ENCODE measurements at places on chromosomes 6 and 20.

- no peak overlapping the region for H3K4me3 ChIP-seq
- H3K27ac ChIP-seq, result no peak overlapping the region
- no peak for DNase-seq
- peaks cover 5% of the 10 kb centered on the region for H3K36me3 ChIP-seq
- H3K27me3 ChIP-seq, result peaks cover 12% of the 10 kb centered on the region
- H3K4me1 ChIP-seq, result no peaks in the 10 kb centered on the region
These were observed 45.8 kb upstream of the NNAT start for GRCh38 chr20:37475252-37475651.

GRCh38 chr6:63897952-63898351 lies 262.4 kb downstream of the PHF3 start:
- H3K4me3 ChIP-seq, result no peak overlapping the region
- H3K27ac ChIP-seq, result no peak overlapping the region
- H3K4me1 ChIP-seq, result no peaks in the 10 kb centered on the region
- DNase-seq, result no peak
- H3K27me3 ChIP-seq, result no peaks in the 10 kb centered on the region

DNA sequence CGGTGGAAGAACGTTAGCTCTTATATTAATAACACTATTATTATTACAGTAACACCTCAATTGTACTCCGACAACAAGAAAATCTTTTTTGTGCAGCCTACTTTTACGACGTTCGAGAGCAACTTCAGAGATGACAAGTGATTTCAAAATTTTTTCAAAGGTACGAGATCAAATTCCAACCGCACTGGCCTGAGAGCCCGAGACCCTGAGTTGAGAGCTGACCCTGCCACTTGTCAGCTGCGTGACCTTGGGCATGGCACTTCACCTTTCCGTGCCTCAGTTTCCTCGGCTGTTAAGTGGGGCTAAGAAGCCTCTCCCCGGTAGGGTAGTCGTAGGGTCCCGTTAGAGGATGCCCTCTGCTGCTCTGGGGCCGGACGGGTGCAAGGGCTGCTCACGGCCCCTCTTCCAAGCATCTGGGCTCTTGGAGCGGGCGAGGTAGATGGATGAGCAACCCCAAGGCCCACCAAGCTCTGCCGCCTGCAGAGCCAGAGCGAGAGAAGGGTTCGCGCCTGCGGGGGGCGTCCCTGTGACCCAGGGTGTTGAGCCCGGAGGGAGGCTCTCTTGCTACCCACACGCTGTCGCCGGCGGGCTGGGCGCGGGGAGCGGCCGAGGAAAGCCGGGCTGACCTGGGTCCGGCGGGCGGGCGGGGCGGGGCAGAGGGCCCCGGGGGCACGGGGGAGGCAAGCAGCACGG lies 510 bp downstream of the NDRG3 start:
- H3K4me1 ChIP-seq, result peaks cover 21% of the 10 kb centered on the region
- no peak for DNase-seq
- H3K27me3 ChIP-seq, result no peaks in the 10 kb centered on the region
- no peaks in the 10 kb centered on the region for H3K36me3 ChIP-seq

DNA sequence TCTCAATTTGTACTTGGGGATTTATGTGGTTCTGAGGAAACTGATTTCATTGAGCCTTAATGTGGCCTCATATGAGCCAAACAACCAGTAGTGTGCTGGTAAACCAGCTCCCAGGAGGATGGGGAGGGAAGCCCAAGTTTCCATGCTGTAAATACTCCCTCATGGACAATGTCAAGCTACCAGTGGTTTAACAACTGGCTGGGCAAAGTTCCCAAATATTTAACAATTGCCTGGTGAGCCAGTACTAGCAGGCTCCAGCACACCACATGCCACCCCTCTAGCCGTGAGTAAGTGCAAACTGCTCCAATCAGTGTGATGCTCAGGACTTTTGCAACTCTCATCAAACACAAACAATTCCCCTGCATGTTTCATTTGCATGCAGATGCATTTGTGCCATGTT lies 19.2 kb upstream of the CDKN1A start:
- no peak overlapping the region for H3K4me3 ChIP-seq
- H3K27me3 ChIP-seq, result peaks cover 60% of the 10 kb centered on the region
- no peak for DNase-seq
- H3K36me3 ChIP-seq, result peaks cover 8% of the 10 kb centered on the region
- no peak overlapping the region for H3K27ac ChIP-seq
- H3K4me1 ChIP-seq, result peaks cover 5% of the 10 kb centered on the region

DNA sequence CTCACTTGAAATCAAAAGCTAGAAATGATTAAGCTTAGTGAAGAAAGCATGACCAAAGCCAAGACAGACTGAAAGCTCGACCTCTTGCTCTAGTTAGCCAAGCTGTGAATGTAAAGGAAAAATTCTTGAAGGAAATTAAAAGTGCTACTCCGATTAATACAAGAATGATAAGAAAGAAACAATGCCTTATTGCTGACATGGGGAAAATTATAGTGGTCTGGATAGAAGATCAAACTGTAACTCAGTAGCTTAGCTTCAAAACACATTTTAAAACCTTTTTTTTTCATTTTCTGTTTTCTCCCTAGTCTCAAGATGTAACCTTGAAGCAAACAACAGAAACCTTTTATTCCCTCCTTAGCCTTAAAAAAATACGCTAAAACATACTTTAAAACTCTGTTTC lies 11.4 kb upstream of the GJE1 start:
- H3K4me3 ChIP-seq, result no peak overlapping the region
- H3K27me3 ChIP-seq, result peaks cover 11% of the 10 kb centered on the region
- H3K36me3 ChIP-seq, result no peaks in the 10 kb centered on the region
- no peaks in the 10 kb centered on the region for H3K4me1 ChIP-seq

DNA sequence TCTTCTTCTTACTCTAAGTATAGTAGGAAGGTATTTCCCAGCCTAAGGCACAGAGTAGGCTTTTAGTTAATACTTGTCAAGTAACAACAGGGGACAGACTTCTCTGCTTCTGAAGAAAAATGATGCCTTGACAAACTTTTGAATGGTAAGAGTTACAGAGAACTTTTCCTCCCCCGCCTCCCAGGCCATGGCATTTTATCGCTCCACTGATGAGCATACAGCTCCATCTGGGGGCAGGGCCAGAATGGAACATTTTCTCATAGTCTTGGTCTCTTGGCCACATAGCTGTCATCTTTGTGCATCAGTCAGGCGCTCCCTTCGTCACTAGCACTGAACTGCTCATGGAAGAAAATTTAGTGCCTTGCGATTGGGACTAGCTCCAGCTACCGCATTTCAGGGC lies 1066.8 kb upstream of the CITED2 start:
- H3K36me3 ChIP-seq, result no peaks in the 10 kb centered on the region
- H3K4me3 ChIP-seq, result no peak overlapping the region
- no peak overlapping the region for H3K27ac ChIP-seq

DNA sequence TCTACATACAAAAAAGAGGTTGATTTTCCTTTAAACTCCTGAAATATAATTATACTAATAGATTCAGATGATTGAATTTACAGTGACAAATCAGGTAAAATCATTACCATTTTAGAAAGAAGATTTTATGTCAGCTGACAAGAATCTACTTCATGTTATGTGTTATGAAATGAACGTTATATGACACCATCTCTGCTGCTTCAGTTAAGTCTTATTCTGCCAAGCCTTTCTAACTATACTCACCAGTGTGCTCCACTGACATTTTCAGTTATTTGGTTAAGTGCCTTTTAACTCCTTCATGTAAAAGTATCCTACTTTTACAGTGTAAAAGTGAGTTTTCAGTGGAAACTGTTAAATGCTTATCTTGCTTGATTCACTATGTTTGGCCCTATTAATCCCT lies 80.4 kb downstream of the RWDD2A start:
- H3K27ac ChIP-seq, result no peak overlapping the region
- no peak for DNase-seq
- H3K27me3 ChIP-seq, result peaks cover 16% of the 10 kb centered on the region
- H3K4me1 ChIP-seq, result no peaks in the 10 kb centered on the region
- no peak overlapping the region for H3K4me3 ChIP-seq

- no peak overlapping the region for H3K4me3 ChIP-seq
- H3K27ac ChIP-seq, result no peak overlapping the region
These were observed 431.0 kb upstream of the MARCKS start for GRCh38 chr6:113425977-113426660.

DNA sequence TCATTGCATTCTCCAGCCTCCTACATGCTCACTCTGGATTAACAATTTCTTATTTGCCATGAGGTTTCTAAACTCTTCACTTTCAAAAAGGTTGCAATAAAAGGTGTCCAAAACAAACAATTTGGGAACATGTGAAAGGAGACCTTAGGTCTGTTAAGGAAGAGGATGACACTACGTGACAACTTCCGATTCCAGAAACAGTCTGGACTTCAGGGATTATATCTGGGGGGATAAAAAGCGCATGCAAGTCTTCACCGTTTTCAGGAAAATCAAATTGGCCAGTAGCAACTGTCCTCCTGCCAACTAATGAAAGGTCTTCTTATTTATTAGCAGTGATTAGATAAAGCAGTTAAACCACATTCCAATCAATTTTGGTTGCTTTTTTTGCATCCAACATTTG lies 1.8 kb downstream of the ZDHHC14 start:
- peak overlapping the region; percentile 88 for H3K27ac ChIP-seq
- H3K4me1 ChIP-seq, result peaks cover 30% of the 10 kb centered on the region
- H3K27me3 ChIP-seq, result peaks cover 6% of the 10 kb centered on the region
- DNase-seq, result no peak

DNA sequence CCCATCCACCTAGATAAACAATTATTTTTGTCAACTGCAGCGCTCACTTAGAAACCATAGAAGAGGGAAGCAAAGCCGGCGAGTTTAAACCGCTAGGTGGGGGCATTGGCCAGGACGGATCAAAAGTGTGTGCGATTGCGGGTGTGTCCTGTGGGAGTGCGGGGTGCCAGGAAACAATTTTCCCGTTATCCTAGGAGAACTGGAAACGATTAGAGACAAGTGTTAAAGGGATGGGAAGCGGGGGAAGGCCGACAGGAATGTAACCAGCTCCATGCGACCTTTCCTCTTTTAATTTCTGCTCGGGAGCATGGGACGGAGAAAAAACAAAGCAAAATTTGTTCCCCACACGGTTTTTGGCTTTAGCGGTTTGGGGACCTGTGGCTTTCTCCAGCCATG lies 2.8 kb upstream of the HTR1B start:
- peaks cover 24% of the 10 kb centered on the region for H3K4me1 ChIP-seq
- peak overlapping the region; percentile 90 for H3K4me3 ChIP-seq
- peaks cover 7% of the 10 kb centered on the region for H3K36me3 ChIP-seq
- peak overlapping the region; percentile 6 for H3K27ac ChIP-seq
- H3K27me3 ChIP-seq, result peaks cover 61% of the 10 kb centered on the region

GRCh38 chr6:163841326-163841725 lies 426.8 kb downstream of the QKI start:
- peaks cover 12% of the 10 kb centered on the region for H3K27me3 ChIP-seq
- no peak overlapping the region for H3K27ac ChIP-seq
- no peak overlapping the region for H3K4me3 ChIP-seq
- H3K36me3 ChIP-seq, result no peaks in the 10 kb centered on the region
- no peaks in the 10 kb centered on the region for H3K4me1 ChIP-seq

DNA sequence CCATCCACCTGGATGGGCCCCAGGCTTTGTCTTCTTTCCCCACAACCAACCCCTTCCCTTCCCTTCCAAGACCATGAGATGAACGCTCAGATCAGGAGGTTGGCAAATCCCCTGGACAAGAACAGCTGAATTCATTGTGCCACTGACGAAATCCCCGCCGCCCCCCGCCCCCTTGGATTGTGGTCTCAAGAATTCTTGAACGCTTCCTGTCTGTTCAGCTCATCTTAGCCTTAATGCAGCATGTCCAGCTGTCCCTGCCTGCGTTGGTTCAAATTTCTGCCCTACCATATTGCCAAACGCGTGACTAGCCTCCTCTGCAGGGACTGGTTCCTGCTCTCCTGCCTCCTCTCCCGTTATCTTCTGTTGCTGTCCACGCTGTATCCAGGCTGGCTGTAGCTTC lies 133.2 kb downstream of the CDH4 start:
- no peak overlapping the region for H3K27ac ChIP-seq
- DNase-seq, result no peak
- no peak overlapping the region for H3K4me3 ChIP-seq
- H3K27me3 ChIP-seq, result no peaks in the 10 kb centered on the region
- no peaks in the 10 kb centered on the region for H3K4me1 ChIP-seq

DNA sequence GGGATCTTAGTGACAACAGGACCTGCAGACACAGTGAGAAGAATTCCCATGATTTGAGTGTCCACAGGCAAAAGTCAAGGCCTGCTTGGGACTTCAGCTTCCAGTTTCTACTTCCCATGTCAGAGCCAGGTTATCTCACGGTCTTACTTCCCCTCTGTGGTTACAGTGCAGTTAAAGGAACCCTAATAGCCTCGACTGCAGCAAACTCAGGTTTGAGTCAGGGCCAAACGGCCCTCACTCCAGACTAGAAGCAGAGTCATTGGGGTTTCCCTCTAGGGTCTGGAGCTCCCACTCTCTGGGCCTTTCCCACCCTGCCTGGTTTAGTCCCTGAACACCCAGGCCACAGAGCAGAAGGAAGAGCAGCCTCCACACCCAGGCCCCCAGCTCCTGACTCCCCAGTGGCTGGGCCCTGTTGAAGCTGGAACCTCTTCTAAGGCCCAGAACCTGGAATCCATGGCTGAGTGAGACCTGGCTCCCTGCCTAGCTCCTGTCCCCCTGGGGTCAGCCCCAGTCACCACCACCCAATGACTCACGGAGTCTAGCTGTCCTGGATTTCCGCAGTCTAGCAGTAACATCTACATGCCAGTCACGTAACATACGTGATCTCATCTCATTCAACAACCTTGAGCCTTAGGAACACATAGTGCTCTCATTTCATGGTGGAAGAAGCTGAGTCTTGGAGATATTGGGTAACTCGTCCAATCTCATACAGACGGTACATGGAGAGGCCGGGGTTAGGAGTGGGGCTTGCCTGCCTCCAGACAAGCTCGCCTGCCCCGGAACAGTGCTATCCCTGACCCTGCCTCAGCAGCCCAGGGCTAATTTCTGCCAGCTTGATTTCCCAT lies 9.2 kb upstream of the GHRH start:
- no peak overlapping the region for H3K4me3 ChIP-seq
- no peaks in the 10 kb centered on the region for H3K4me1 ChIP-seq
- peaks cover 9% of the 10 kb centered on the region for H3K27me3 ChIP-seq
- no peaks in the 10 kb centered on the region for H3K36me3 ChIP-seq

- DNase-seq, result no peak
- H3K27me3 ChIP-seq, result no peaks in the 10 kb centered on the region
These were observed 511.8 kb upstream of the ID4 start for GRCh38 chr6:19325335-19325789.

- H3K27ac ChIP-seq, result no peak overlapping the region
- H3K27me3 ChIP-seq, result peaks cover 26% of the 10 kb centered on the region
- no peak for DNase-seq
- H3K4me3 ChIP-seq, result no peak overlapping the region
- H3K4me1 ChIP-seq, result peaks cover 2% of the 10 kb centered on the region
These were observed 44.8 kb downstream of the SPDEF start for GRCh38 chr6:34511214-34511914.

- H3K4me3 ChIP-seq, result no peak overlapping the region
- H3K27ac ChIP-seq, result no peak overlapping the region
- DNase-seq, result no peak
- H3K27me3 ChIP-seq, result no peaks in the 10 kb centered on the region
- peaks cover 16% of the 10 kb centered on the region for H3K4me1 ChIP-seq
These were observed 118.2 kb downstream of the CDKAL1 start for GRCh38 chr6:20652299-20653084.

GRCh38 chr6:152750694-152751093 lies at the start of gene VIP:
Gene VIP, plus strand, starts transcription at chr6:152750797. Its CDS starts 1,381 bp downstream, at chr6:152752178.
- no peaks in the 10 kb centered on the region for H3K4me1 ChIP-seq
- no peak within 1 kb of the TSS for H3K4me3 ChIP-seq
- DNase-seq, result no peak
- H3K27ac ChIP-seq, result no peak within 1 kb of the TSS

GRCh38 chr6:100475554-100476320 lies 11.0 kb upstream of the SIM1 start:
- no peak for DNase-seq
- H3K4me1 ChIP-seq, result peaks cover 5% of the 10 kb centered on the region
- H3K27ac ChIP-seq, result no peak overlapping the region
- H3K36me3 ChIP-seq, result peaks cover 8% of the 10 kb centered on the region
- H3K27me3 ChIP-seq, result peaks cover 77% of the 10 kb centered on the region

Measured in T-helper 17 cell (primary cell).